ENCODE measurements at places on chromosomes 11 and 22. TPM values are rescaled to one million over a fixed set of nuclear protein-coding genes. Genes with fewer than 3 reads are reported as not detected.

Gene GRK3
- 10.1 TPM for total RNA-seq

Gene PGM2L1
- total RNA-seq, result 7.2 TPM

Gene MYH9
- 606 TPM for total RNA-seq

Gene OVOL1
- total RNA-seq, result 15.2 TPM

Gene FJX1
- 19.8 TPM for total RNA-seq

Gene FAM181B
- total RNA-seq, result 0.09 TPM

Gene UBQLNL
- total RNA-seq, result 0.14 TPM

Gene FAM227A
- total RNA-seq, result 10.8 TPM

Gene MMP1
- total RNA-seq, result 33.5 TPM
